Thymus (tissue), 14 donors: ENCODE measurements at places on chromosomes 5 and 9. TPM values are rescaled to one million over a fixed set of nuclear protein-coding genes. Genes with fewer than 3 reads are reported as not detected.

GLDC gene
- 2.2 TPM for polyA plus RNA-seq

GRCh38 chr9:4704129-4704528, 24.8 kb downstream of the CDC37L1 start:
- H3K27ac ChIP-seq, result no peak overlapping the region
- no peaks in the 10 kb centered on the region for H3K4me1 ChIP-seq

- no peaks in the 10 kb centered on the region for H3K36me3 ChIP-seq
- H3K4me3 ChIP-seq, result no peak overlapping the region
- DNase-seq, result peak; percentile 70
- no peaks in the 10 kb centered on the region for H3K27me3 ChIP-seq
- H3K4me1 ChIP-seq, result no peaks in the 10 kb centered on the region
- H3K27ac ChIP-seq, result no peak overlapping the region
Observed at GRCh38 chr5:149367249-149367971, 9.6 kb downstream of the PCYOX1L start.

EPB41L4A gene
- polyA plus RNA-seq, result 5.2 TPM

- no peak overlapping the region for H3K4me3 ChIP-seq
- no peak for DNase-seq
- H3K27me3 ChIP-seq, result no peaks in the 10 kb centered on the region
Observed at GRCh38 chr5:43711496-43711895, 108.5 kb downstream of the NNT start.

DNA sequence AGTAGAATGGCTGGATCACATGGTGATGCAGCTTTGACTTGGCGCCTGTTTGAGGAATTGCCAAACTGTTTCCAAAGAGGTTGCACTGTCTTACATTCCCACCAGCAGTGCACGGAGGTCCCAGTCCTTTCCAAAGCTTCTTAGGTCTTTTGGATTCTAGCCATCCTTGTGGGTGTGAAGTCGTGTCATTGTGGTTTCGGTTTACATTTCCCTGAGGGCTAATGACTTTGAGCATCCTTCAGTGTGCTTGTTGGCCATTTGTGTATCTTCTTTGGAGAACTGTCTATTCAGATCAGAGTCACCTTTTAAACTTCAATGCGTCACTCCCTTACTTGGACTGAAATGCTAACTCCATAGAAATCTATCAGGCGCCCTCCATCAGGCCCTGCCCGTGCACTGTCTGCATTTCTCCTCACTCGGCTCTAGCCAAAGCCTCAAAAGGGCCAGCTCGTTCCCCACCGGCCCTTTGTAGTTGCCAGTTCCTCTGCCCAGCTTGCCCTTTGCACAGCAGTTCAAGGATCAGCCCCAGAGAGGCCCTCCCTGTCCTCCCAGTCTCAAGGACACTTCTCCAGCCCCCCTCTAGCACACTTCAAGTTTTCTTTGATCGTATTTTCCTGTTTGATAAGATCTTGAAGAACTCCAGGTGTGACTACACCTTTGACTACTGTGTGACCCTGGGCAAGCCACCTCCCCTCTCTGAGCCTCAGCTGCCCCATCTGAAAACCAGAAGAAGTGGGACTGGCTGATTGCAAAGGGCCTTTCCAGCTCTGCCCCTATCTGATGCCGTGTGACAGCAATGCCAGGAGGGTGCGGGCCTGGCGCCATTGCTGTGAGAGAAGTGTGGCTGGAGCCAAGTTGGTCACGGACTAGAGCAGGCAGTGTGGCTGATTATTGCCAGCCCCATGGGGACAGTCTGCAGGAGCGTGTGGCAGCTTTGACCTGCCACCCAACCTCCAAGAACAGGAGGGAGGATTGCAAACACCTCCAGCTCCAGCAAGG, 5.6 kb downstream of the HRH2 start:
- H3K27me3 ChIP-seq, result peaks cover 3% of the 10 kb centered on the region
- no peak overlapping the region for H3K4me3 ChIP-seq
- H3K4me1 ChIP-seq, result peaks cover 52% of the 10 kb centered on the region
- no peak overlapping the region for H3K27ac ChIP-seq
- no peaks in the 10 kb centered on the region for H3K36me3 ChIP-seq

SEMA5A gene
- 1.2 TPM for polyA plus RNA-seq

GRCh38 chr9:36208521-36209253, 18.0 kb downstream of the CLTA start:
- H3K27ac ChIP-seq, result no peak overlapping the region
- peaks cover 85% of the 10 kb centered on the region for H3K36me3 ChIP-seq
- no peak for DNase-seq
- H3K4me3 ChIP-seq, result no peak overlapping the region
- H3K4me1 ChIP-seq, result no peaks in the 10 kb centered on the region

DNA sequence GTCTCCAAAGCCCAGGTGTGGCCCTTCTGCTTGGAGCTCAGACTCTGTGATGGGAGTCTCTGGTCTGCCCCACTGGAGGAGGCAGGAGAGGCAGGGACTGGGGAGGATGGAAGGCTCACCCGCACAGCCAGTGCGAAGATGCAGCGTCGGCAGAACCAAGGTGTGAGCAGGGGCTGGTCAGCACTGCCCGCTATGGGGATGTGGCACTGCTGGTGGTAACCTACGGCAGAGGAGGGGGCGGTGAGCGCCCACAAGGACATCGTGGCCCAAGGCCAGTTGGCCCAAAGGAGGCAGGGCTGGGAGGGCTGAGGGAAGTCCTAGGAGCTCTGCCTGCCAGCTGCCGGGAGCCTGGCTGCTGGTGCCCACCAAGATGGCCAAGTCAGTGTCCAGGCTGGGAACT, 7.3 kb downstream of the PHF19 start:
- peak overlapping the region; percentile 56 for H3K27ac ChIP-seq
- no peak for DNase-seq
- H3K27me3 ChIP-seq, result no peaks in the 10 kb centered on the region
- H3K36me3 ChIP-seq, result peaks cover 52% of the 10 kb centered on the region
- peaks cover 40% of the 10 kb centered on the region for H3K4me1 ChIP-seq
- no peak overlapping the region for H3K4me3 ChIP-seq

DNA sequence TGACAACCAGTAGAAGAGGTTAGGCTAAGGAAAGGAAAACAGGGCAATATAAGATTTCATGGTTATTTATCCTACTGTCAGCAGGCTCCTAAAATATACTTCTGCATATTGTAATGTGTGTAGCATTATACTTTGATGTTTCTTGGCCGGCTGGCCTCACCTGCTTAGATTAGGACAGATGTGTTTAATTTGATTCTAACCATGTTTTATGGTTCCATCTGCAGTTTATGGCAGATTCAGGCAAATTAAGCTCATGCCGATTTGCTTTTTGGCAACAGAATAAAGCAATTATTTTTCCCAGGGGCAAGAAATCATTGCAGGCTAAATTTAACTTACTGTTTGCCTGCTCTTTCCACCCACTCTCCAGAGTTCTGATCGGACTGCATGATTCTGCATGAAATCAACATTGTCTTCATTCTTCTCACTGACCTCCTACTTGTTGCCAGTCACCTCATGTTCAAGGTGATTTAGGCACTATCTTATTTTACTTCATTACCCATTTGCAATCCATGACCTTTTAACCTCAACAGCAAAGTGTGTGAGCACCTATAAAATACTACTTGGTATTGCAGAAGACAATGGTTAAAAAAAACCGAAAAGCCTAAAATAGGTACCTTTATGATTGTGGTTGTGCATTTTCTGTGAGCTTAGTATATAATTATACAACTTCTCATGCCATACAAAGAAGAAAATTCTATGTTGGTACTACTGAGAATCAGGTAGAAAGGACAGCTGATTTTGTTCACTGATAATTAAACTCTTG, 125.2 kb downstream of the EDIL3 start:
- no peak overlapping the region for H3K27ac ChIP-seq
- no peaks in the 10 kb centered on the region for H3K27me3 ChIP-seq
- DNase-seq, result no peak
- H3K4me1 ChIP-seq, result no peaks in the 10 kb centered on the region
- no peak overlapping the region for H3K4me3 ChIP-seq

GRCh38 chr5:98917433-98917832, 11.4 kb downstream of the CHD1 start:
- H3K4me1 ChIP-seq, result peaks cover 10% of the 10 kb centered on the region
- no peak overlapping the region for H3K4me3 ChIP-seq
- H3K27ac ChIP-seq, result peak overlapping the region; percentile 41
- no peak for DNase-seq

CNTNAP3B gene
- polyA plus RNA-seq, result 12.4 TPM

UBLCP1 gene
- polyA plus RNA-seq, result 83.7 TPM

PRUNE2 gene
- polyA plus RNA-seq, result 2.0 TPM

GRCh38 chr9:9142001-9142400, 1342.4 kb upstream of the DMAC1 start:
- no peaks in the 10 kb centered on the region for H3K36me3 ChIP-seq
- DNase-seq, result no peak
- H3K27me3 ChIP-seq, result no peaks in the 10 kb centered on the region
- no peaks in the 10 kb centered on the region for H3K4me1 ChIP-seq
- no peak overlapping the region for H3K27ac ChIP-seq

DNA sequence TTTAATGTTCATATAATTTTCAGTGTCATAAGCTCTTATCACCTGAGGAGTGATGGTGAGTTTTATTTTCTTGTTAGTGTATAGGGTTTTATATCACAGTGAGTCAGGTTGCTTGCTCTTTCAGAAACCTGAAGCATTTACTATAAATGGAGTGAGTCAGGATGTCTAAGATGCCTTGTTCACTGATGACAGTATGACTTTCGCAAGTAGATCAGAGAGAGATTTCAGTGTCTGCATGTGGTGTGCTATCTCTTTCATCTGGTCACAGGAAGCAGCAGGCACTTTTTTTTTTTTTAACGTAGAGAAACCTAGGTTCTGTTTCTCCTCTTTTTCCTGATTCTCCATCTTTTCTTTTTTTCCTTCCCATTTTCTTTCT, 237.1 kb downstream of the DMRTA1 start:
- H3K4me1 ChIP-seq, result no peaks in the 10 kb centered on the region
- no peak overlapping the region for H3K4me3 ChIP-seq
- no peaks in the 10 kb centered on the region for H3K36me3 ChIP-seq
- no peak overlapping the region for H3K27ac ChIP-seq

CCDC187 gene
- polyA plus RNA-seq, result 0.23 TPM

DNA sequence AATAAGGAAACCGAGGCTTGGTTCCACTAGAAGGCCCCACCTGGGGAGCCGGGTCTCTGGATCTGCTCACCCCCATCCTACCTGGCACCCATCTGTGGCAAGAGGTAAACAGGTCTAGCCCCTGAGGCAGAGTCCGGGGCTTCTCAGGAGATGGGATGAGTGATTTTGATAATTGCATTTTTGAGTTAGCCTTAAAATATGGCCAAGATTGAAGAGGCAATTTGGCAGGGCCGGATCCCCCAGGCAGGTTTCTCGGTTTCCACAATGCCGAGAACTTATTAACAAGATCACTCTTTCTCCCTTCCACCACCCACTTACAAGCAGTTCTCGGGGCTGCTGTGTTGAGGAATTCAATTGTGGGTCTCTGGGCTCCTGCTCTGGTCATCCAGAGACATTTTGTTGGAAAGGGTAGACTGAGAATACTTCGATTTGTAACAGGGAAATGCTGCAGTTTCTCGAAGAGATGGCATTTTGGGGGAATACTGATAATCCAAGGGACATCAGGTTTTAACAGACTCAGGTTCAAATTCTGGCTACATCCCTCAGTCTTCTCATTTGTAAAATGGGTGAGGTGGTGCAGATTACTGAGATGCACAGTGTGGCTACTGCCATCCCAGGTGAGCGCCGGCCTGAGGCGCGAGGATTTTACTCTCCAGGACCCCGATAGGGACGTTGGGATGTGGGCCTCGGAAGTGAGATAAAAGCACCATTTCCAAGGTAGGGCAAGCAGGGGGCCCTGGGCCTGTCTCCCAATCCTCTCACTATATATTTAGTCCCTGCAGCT, 194.2 kb downstream of the CDK5RAP2 start:
- DNase-seq, result no peak
- no peaks in the 10 kb centered on the region for H3K4me1 ChIP-seq
- no peak overlapping the region for H3K4me3 ChIP-seq
- peaks cover 18% of the 10 kb centered on the region for H3K36me3 ChIP-seq

NEUROG1 gene
- 0.32 TPM for polyA plus RNA-seq

GRCh38 chr5:57932761-57933160, 450.1 kb upstream of the ACTBL2 start:
- H3K27me3 ChIP-seq, result no peaks in the 10 kb centered on the region
- no peak for DNase-seq
- H3K4me3 ChIP-seq, result no peak overlapping the region
- H3K36me3 ChIP-seq, result no peaks in the 10 kb centered on the region

DNA sequence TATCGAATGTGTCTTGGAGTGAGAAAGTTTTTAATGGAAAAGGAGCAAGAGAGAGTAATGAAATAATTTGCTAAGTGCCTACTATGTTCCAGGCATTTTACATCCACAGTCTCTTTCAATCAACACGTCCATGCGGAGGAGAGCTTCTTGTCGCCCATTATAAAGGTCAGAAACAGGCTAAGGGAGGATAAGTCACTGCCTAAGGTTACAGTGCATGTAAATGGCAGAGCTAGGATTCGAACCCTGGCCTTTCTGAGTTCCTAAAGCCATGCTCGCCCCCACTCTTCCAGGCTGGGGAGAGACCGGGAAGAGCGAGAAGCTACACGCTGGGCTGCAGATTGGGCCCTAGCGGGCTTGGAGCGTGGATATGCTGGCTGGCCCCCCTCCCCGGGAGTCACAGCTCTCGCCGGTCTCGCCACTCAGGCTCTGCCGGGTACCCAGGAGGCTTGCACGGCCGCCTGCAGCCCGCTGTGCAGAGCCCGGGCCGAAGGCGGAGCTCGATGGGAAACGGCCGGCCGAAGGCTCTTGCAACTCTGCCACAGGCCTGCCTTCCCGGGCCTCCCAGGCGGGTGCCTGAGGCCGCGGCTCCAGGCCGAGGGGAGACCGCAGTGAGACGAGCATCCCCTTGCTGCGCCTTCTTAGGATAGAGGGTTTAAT, 775 bp upstream of the LHX2 start:
- peaks cover 100% of the 10 kb centered on the region for H3K27me3 ChIP-seq
- DNase-seq, result no peak
- H3K36me3 ChIP-seq, result no peaks in the 10 kb centered on the region

DNA sequence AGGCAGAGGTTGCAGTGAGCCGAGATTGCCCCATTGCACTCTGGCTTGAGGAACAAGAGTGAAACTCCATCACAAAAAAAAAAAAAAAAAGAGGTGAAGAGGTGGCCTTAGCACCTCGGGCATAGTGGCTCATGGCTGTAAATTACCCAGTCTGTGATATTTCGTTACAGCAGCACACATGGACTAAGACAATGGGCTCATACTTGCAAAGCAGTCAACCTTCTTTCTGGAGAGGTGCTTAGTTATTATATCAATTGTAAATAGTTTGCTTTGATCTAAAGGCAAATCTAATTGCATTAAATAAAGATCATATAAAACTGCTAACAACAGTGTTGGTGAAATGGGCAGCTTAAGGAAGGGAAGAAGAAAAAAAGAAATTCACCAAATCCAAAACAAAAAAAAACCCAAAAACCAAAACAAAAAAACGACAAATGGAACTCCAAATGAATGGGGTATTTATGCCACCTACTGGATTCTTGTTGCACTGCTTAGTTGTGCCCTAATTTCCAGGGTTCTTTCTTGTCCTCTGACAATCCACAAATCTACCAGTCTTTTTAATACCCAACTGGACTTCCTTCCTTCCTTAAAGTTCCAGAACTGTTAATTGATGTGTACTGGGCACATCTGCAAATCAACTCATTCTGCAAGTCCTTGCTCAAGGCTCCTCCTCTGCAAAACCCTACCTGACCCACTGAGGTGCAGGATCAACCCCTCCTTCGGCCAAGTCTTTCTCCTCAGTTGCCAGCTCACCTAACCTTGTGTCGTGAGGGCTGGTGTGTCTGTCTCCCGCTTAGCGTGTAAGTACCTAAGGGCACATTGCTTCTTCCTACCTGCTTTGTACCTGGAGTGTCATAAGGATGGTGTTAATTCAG, 35.0 kb upstream of the DMRT1 start:
- no peaks in the 10 kb centered on the region for H3K4me1 ChIP-seq
- H3K36me3 ChIP-seq, result no peaks in the 10 kb centered on the region
- H3K4me3 ChIP-seq, result no peak overlapping the region
- H3K27ac ChIP-seq, result no peak overlapping the region

GRCh38 chr5:159886296-159886695, 30.0 kb upstream of the ADRA1B start:
- no peaks in the 10 kb centered on the region for H3K36me3 ChIP-seq
- no peak overlapping the region for H3K4me3 ChIP-seq
- H3K27ac ChIP-seq, result no peak overlapping the region
- no peaks in the 10 kb centered on the region for H3K4me1 ChIP-seq
- H3K27me3 ChIP-seq, result no peaks in the 10 kb centered on the region
- DNase-seq, result no peak
